GM06990 (cell line): ENCODE measurements at places on chromosomes 13 and 19.

DNA sequence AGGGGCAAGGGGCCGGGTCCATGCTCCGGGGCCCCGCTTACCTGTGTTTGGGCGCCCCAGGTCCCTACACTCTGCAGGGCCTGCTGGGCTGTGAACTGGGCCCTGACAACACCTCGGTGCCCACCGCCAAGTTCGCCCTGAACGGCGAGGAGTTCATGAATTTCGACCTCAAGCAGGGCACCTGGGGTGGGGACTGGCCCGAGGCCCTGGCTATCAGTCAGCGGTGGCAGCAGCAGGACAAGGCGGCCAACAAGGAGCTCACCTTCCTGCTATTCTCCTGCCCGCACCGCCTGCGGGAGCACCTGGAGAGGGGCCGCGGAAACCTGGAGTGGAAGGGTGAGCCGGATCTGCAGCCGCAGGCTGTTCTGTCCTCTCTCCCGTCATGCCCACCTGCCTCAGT lies 1.7 kb downstream of the FCGRT start:
- no peak for DNase-seq

- no peak for DNase-seq
Measured at GRCh38 chr13:24050796-24051715, 109.5 kb upstream of the SPATA13 start.

DNA sequence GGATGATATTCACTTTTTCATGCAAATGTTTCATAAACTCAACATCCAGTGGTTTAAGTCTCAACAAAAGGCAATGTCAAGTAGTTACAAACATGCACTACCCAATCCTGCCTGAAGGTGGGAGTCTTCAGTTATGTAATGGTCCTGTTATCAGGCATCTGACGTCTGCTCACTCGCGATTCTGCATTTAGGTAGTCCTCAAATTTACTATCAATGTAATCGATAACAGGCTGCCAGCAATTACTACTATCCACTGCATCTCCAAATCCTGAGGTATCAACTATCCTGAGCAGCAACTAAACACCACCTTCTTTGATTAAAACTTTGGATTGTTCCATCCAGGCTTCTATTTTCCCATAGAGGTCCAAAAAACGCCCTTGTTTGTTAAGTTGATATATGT lies 51.2 kb downstream of the NLRP12 start:
- DNase-seq, result no peak

- no peak for DNase-seq
Measured at GRCh38 chr13:112820318-112820717, 130.5 kb downstream of the ATP11A start.

- DNase-seq, result no peak
Measured at GRCh38 chr13:33490461-33491327, 205.1 kb upstream of the STARD13 start.

GRCh38 chr19:13689085-13689484 lies 75.2 kb upstream of the MRI1 start:
- DNase-seq, result no peak

DNA sequence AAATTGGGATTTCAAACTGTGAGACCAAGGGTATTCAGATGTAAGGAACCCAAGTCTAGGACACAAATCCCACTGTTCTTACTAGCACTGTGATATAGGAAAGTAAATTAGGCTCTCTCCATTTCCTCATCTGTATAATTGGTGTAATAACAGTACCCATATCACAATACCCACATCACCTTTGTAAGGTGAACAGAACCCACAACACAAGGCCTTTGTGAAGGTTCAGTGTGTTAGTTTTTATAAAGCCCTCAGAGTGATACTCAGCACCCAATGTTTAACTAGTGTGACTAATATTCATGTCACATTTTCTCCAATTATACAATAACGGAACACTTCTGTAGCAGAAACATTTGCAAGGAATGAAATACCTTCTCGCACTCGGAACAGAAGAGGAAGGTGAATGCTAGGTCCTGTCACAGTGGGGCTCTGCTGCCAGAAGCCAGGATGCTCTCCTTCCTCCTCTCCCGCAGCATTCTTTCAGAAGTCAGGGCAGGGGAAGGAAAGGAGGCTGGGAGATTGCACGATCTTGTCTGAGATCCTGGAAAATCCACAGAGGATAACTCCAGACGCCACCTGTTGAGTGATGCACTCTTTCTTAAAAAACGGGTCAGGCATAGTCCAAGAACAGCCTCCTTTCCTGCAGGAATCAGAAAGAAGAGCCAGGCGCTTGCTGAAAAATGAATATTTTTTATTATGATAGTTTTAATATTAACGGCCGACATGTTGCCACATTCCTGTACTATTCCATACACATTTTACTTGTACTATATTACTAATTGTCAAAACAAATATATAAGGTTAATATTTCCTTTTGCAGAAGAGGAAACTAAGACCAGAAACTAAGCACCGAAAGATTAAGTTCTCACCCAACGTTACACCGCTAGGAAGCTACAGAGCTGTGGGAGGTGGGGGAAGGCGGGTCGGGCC lies 762 bp downstream of the ZNF45 start:
- no peak for DNase-seq

- DNase-seq, result no peak
Measured at GRCh38 chr19:54928299-54928698, 19.0 kb downstream of the NLRP7 start.

- no peak for DNase-seq
Measured at GRCh38 chr19:47274891-47275761, 441 bp downstream of the INAFM1 start.

DNA sequence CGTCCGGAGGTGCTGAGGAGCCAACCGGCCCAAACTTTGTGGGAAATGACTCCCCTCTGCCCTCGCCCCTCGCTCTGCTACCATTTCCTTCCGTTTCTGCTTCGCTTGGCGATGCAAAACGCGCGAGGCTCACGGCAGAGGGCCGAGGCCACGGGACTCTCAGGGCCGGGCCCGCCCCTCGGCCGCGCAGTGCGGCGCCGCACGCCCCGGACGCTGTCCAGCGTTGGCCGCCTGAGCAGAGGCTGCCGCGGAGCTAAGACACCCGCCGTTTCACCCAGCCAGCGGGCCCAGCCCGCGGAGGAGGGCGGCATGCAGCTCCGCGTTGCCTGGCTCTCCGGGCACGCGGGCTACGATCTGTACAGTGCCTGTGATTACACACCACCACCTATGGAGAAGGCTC lies 2.1 kb upstream of the ZNF578 start:
- DNase-seq, result no peak

- no peak for DNase-seq
Measured at GRCh38 chr13:31276421-31276820, 76.6 kb downstream of the B3GLCT start.

- DNase-seq, result no peak
Measured at GRCh38 chr13:24261566-24261965, 47.8 kb upstream of the C1QTNF9 start.

- DNase-seq, result no peak
Measured at GRCh38 chr19:5355693-5356092, 15.1 kb upstream of the PTPRS start.

DNA sequence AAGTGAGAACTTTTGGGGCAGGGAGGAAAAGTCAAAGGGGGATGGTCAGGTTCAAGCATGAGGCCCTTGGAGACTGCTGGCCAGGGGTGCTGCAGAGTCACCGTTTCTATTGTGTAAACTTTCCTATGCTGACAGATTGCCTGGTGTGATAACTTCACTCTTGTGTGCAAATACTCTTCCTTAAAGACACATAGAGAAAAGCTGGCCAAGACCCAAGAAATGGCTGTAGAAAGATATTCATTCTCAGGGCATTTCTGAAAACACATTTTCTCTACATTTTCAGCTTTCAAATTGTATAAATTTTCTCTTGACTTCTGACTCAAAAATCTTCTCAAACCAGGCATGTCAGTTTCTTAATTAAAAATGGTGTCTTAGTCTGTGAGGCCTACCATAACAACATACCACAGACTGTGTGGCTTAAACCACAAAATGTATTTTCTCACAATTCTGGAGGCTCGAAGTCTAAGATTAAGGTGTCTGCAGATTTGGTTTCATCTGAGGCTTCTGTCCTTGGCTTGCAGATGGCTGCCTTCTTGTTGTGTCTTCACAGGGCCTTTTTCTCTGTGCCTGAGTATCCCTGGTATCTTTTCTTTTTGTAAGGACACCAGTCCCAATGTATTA lies 304.5 kb downstream of the KCNRG start:
- DNase-seq, result no peak

GRCh38 chr13:97583907-97584497 lies 150.0 kb downstream of the RAP2A start:
- DNase-seq, result no peak

GRCh38 chr13:25192052-25192451 lies 20.0 kb upstream of the AMER2 start:
- no peak for DNase-seq

DNA sequence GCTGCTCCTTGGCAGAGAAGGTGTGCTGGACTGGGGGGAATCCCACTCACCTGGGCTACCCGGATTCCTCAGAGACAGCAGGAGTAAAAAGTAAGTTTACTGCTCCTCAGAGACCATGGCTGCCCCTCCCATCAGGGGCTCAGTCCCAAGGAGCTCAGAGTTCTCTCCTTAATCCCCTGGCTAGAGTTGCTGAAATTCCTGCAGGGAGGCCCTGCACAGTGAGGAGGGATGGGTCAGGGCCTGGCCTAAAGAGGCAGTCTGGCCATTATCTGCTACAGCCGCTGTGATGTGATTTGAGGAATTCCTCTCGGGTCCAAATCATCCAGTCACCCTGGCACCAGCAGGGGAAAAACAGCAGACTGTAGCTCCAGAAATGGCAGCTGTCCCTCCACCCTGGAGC lies 502.5 kb downstream of the PCDH17 start:
- no peak for DNase-seq

DNA sequence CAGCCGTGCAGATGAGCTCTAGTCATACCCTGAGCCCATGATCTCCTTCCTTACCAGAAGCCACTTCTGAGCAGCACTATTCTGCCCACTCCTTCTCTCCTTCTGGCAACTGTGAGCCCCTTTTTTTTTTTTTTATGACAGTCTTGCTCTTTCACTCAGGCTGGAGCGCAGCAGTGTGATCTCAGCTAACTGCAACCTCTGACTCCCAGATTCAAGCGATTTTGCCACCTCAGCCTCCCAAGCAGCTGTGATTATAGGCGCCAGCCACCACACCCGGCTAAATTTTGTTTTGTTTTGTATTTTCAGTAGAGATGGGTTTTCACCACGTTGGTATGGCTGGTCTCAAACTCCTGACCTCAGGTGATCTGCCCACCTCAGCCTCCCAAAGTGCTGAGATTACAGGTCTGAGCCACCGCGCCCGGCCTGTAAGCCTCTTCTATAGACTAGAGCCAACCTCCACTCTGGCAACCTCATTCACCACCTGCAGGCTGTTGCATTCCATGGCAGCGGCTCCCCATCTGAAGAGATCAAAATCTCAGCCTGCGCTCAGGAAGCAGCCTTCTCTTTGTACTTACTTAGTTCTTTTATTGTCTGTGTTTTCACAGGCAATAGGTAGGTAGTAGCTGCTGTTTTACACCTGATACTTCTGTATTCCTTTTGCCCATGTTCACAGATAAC lies 34.8 kb upstream of the NDFIP2 start:
- DNase-seq, result no peak

GRCh38 chr13:81017513-81018152 lies 676.7 kb upstream of the SPRY2 start:
- no peak for DNase-seq

- DNase-seq, result no peak
Measured at GRCh38 chr13:52164989-52165388, 5.6 kb upstream of the NEK3 start.

- DNase-seq, result no peak
Measured at GRCh38 chr13:33022986-33023385, 6.8 kb downstream of the KL start.

- no peak for DNase-seq
Measured at GRCh38 chr19:23482829-23483228, 87.6 kb upstream of the ZNF91 start.

DNA sequence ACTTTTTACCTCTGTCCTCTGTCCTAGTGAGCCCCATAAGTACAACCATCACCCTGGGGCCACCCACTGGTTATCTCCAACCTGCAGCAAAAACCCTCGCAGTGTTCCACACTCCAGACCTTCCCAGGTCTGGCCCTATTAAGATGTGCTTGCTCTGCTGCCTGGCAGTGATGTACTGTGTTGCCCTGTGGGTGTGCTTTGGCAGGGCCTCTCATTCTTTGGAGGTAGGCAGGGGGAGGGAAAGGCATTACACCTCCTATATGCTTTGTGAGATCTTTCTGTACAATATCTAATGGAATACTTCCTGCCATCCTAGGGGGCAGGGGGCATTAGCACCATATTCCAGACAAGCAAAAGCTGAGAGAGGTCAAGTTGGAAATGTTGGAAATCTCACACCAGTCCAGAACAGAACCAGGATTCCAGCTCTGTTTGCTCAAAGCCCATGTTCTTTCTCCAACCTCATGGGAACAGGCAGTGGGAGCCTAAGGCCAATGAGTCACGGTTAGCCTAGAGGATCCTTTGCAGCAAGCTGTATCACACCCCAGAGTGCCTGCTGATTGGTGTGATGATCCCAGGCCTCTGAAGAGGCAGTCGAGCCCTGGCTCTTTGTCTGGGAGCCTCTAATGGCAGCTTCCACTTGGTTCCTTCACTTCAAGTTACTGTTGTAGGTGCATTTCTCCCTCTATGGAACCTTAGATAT lies 59.7 kb upstream of the UBL3 start:
- no peak for DNase-seq

- DNase-seq, result no peak
Measured at GRCh38 chr19:4707322-4707721, 16.3 kb downstream of the DPP9 start.

DNA sequence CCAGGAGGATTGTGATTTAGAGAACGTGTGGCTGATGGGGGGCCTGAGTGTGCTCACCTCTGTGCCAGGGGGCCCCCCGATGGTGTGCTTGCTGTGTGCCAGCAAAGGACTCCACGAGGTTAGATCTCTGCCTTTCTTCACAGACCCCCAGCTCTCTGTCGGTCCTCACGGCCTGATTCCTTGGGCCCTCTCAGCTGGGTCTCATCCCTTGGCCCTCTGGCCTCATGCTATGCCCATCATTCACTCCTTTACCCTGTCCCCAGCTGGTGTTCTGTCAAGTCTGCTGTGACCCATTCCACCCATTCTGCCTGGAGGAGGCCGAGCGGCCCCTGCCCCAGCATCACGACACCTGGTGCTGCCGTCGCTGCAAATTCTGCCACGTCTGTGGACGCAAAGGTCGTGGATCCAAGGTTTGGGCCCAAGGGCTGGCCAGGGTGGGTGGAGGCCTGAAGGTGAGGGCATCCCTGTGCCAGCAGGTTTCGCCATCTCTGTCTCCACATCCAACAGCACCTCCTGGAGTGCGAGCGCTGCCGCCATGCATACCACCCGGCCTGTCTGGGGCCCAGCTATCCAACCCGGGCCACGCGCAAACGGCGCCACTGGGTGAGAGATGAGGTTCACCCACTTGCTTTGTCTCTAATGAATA lies 7.5 kb downstream of the KMT2B start:
- DNase-seq, result no peak
